ENCODE measurements at places on chromosomes 12 and 14. TPM values are rescaled to one million over a fixed set of nuclear protein-coding genes. Genes with fewer than 3 reads are reported as not detected.

Gene IL26
- total RNA-seq, result not detected

Gene MDGA2
- not detected for total RNA-seq

Gene IL31
- total RNA-seq, result not detected

DNA sequence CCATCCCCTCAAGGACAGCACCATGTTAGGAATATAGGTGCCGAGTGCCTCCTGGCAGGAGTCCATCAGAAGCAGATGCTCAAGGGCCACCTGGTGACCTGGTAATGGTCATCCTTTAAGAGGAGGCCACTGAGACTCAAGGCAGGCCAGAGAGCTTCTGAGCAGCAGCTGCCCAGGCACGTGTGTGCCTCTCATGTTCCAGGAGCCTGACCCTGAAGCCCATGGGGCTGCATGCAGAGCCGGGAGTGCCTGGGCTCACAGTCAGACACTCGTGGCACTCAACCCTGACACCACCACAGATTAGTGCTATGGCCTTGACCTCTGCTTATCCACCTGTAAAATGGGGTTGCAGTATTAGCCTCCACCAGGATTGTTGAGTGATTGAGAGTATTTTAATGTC, 45.6 kb downstream of the C14orf132 start:
- no peak for DNase-seq

- no peak for DNase-seq
These were observed 33.7 kb downstream of the FGFR1OP2 start for GRCh38 chr12:26971963-26972362.

GRCh38 chr12:100798286-100799160, 3.9 kb downstream of the ANO4 start:
- DNase-seq, result no peak

GRCh38 chr14:99616832-99617800, 13.1 kb upstream of the CCDC85C start:
- DNase-seq, result no peak

GRCh38 chr14:71319666-71320065, 412.4 kb downstream of the PCNX1 start:
- DNase-seq, result peak; percentile 40

GRCh38 chr14:100738269-100738691, 11.6 kb downstream of the DLK1 start:
- DNase-seq, result no peak

- DNase-seq, result peak; percentile 70
These were observed 17.4 kb upstream of the LEMD3 start for GRCh38 chr12:65152012-65152411.

- DNase-seq, result no peak
These were observed 5.1 kb downstream of the JPH4 start for GRCh38 chr14:23573384-23574015.

GRCh38 chr14:84144166-84144565, 1385.8 kb upstream of the FLRT2 start:
- no peak for DNase-seq

DNA sequence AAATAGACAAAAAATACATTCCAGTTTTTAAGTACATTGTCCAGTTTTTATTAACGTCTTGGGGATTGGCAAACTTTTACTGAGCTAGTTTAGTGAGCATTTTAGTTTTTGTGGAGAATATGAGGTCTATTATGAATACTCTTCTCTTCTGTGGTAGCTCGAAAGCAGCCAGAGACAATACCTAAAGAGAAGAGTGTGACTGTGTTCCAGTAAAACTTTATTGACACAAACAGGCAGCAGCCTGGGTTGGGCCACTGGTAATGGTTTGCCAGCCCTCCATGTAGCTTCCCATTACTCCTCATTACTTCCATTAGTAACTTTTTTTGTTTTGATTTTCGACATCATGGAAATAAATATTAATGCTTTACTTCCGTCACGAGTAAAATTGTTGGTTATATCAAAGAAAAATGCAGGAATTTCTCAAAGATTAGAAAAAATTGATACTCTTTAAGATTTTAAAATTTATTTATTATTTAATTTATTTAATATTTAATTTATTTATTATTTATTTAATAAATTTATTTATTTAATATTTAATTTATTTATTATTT, 19.6 kb downstream of the RMST start:
- no peak for DNase-seq

GRCh38 chr12:32309811-32310736, 89.3 kb upstream of the FGD4 start:
- peak; percentile 12 for DNase-seq

- DNase-seq, result peak; percentile 10
These were observed 68.8 kb downstream of the LLPH start for GRCh38 chr12:66061557-66062289.

DNA sequence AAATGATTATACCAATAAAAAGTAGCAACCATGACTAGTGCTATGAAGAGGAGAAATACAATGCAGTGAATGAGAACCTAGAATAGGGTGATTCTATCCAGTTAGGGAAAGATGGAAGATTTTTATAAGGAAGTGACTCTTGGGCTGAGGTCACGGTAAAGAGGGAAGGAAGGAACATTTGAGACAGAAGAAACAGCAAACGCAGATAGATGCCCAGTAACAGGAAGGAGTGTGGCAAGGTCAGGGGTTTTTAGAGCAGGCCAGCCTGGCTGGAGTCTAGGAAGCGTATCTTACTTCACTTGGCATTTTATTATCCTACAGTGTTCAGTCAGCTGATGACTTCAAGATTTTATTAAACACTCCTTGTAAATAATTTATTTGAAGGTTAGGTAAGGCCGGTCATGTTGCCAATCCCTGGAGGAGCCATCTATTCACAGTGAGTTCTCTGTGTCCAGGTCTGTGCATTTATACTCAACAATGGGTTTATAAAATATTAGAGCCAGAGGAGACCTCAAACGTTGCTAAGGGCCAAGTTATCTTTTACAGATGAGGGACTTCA, 170.6 kb downstream of the PRKCH start:
- no peak for DNase-seq

- no peak for DNase-seq
These were observed 4.5 kb downstream of the ALKBH2 start for GRCh38 chr12:109088818-109089217.

- no peak for DNase-seq
These were observed 30.7 kb upstream of the GARIN2 start for GRCh38 chr14:67158566-67158965.

DNA sequence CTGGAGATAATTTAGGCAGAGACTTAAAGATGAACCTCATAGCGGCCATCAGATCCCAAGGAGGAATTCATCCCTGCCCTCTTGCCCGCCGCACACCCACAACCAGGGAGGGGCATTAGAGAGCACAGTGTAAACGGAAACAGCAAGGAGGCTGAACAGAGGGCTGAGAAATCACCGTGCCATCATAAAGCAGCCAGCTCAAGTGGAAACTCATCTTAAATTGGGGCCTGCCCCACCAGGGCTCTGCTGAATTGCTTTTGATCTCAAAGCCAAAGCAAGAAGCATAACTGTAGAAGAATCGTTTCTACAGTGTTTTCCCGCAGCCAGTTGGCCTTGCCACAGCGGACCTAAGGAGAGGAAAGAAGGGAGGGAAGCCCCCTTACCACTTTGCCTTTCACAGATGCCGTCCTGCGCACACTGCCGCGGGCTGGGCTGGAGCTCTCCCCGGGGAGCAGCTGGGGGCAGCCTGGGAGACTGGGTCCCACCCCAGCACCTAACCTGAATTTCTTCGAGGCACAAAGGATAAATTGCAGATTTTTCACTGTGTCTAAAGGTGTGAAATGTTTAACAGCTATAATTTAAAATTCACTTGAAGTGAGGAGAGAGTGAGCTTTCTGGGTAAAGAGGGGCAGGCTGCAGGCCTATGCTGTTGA, 51.8 kb upstream of the MMP17 start:
- peak; percentile 76 for DNase-seq

- peak; percentile 25 for DNase-seq
These were observed 556.7 kb upstream of the FBXO33 start for GRCh38 chr14:39988939-39989338.

DNA sequence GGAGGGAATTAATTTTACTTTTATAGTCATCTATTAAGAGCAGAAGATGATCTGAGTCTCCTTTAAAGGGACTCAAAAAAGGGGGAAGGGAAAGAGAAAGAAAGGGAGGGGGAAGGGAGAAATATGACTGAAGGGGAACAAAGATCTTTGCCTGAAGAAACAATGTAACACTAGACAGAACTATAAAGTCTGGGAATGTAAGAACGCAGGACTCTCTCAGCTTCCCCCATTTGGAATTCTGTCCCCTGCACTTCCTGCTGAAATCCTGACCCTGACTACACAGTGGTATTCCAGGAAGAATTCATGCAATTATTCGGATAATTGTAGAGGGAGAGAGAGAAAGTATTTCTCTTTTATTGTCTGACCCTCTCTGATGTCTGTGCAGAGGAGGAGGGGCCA, 8.6 kb upstream of the HOXC11 start:
- no peak for DNase-seq

DNA sequence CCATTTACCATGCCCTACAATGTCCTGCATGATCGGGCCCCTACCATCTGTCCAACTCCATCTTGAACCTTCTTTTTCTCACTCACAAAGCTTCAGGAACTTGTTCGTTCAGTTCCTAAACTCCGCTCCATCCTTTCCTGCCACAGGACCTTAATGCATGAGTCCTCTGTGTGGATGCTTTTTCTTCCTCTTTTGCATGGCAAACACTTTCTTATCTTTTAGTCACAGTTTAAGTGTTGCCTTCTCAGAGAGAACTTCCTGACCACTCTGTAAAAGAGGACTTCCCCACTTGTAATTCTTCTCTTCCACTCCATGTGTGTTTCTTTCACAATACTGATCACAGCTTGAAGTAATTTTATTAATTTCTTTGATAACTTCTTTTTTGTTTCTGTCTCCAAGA, 54.4 kb upstream of the ETV6 start:
- no peak for DNase-seq

GRCh38 chr12:29611906-29612305, 114.4 kb upstream of the OVCH1 start:
- no peak for DNase-seq

- no peak for DNase-seq
These were observed 432.6 kb downstream of the C12orf50 start for GRCh38 chr12:87596636-87597035.

DNA sequence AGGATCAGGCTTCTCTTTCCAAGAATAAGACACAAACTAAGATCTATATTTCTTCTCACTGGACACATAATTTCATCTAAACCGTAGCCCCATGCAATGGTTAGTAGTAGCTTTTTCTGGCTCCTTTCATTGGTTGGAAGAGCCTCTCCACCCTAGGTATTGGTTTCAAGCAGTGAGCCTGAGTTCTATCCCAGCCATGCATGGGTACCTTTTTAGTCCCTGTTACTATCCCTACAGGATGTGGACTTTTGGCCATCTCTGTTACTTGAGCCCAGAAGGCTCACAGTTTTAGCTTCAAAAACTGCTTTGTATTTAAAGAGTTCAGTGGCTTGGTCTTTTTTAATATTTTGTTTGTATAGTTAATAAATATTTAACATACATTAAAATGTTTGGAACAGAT, 16.1 kb downstream of the PPM1A start:
- no peak for DNase-seq

- DNase-seq, result no peak
These were observed 6.1 kb upstream of the FGF6 start for GRCh38 chr12:4451694-4452093.

DNA sequence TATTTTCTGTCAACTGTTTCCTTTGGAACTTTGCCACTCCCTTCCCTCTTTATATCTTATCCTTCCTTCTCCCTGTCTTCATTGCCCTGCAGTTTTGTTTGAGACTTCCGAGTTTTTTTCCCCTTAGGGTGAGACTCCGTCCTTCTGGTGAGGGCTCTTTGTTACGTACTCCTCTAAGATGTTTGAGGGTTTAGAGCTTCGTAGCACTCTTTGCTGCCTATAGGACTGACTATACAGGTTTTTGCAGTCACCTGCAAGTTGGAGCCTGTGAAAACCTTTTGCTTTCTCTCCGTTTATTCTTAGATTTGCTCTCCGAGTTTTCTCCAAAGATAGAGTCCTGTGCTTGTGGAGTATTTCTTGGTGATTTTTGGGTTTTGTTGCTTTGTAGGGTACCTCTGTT, 41.7 kb upstream of the MYRFL start:
- DNase-seq, result peak; percentile 43

DNA sequence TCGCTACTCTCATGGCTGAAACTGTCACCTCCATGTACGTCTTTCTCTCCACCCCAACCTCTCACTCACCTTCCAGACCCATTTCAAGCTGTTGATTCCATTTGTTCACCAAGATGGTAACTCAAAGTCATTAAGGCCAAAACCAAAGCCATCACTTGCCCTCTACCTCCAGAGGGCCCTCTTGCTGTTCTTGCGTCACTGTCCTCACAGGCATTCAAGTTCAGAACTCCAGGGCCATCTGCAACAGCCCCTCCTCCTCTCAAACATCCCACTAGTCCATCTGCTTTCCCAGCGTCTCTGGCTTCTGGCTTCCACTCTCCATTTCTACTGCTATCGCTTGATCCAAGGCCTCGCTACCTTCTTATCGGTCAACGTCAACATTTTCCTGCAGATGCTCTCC, 74.5 kb downstream of the VWF start:
- DNase-seq, result no peak

DNA sequence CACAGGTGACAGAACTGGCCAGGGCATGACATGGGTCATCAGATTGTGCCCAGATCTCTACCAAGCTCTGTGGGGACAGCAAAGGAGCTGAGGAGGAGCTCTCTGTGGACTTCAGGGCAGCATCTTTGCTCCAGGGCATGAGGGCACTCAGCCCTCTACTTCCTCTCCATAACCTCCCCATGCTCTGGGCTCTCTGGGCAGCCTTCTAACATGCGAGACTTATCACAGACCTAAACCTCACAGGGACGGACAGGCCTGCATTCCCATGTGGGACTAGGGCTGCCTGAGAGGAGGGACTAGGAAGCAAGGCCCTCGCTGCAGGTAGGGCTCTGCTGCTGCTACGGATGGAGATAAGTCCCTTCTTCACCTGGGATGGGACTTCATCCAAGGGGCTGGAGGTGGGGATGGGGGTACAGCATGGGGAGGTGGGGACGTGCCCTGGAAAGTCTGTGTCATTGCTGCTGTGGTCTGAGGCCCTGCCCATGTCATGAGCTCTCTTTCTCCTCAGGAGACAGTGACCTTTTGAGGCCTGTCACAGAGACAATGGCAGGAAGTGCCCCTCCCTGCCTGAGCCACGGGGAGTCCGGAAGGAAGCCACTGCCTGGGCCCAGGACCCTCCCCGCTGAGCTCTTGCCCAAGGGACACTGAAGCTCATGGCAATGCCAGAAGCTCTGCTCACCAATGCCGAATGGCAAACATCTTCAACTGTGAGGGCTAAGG, 44.1 kb downstream of the PITPNM2 start:
- DNase-seq, result no peak

- DNase-seq, result no peak
These were observed 241.3 kb upstream of the TMEM132C start for GRCh38 chr12:128025589-128026245.
